ENCODE measurements at places on chromosomes 2 and 18. TPM values are rescaled to one million over a fixed set of nuclear protein-coding genes. Genes with fewer than 3 reads are reported as not detected.
A peak's percentile ranks its signal among the peaks of the same experiment; 100 is the strongest.

HOXD4 gene
- 0.17 TPM for total RNA-seq

LONRF2 gene
- total RNA-seq: 29.7 TPM

LRP2 gene
- 0.19 TPM for total RNA-seq

PLEKHM3 gene
- total RNA-seq: 12.5 TPM

GRCh38 chr2:155266583-155266982 lies 568.1 kb downstream of the KCNJ3 start:
- DNase-seq: no peak

- DNase-seq: no peak
Measured at GRCh38 chr18:58004317-58004716, 39.7 kb upstream of the NEDD4L start.

DNA sequence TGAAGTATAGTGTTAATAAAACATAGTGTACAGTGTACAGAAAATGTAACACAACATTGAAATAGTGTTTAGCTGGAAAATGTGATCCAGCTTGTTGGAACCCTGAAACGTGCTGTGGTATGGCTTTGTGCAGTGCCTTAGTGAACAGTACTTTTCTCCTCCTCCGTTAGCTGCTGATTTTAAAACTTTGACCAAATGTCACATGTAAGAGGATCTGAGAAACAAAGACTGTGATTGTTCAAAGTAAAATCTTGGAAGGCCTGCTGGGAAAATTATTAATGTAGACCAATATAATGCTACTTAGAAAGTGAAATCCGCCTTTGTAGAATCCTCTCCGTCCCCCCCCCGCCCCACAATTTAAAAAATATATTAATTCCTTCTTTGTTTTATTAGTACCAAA lies 911 bp upstream of the KCNJ13 start:
- DNase-seq: no peak

- DNase-seq: no peak
Measured at GRCh38 chr18:53018791-53019190, 678.8 kb downstream of the DCC start.

DNA sequence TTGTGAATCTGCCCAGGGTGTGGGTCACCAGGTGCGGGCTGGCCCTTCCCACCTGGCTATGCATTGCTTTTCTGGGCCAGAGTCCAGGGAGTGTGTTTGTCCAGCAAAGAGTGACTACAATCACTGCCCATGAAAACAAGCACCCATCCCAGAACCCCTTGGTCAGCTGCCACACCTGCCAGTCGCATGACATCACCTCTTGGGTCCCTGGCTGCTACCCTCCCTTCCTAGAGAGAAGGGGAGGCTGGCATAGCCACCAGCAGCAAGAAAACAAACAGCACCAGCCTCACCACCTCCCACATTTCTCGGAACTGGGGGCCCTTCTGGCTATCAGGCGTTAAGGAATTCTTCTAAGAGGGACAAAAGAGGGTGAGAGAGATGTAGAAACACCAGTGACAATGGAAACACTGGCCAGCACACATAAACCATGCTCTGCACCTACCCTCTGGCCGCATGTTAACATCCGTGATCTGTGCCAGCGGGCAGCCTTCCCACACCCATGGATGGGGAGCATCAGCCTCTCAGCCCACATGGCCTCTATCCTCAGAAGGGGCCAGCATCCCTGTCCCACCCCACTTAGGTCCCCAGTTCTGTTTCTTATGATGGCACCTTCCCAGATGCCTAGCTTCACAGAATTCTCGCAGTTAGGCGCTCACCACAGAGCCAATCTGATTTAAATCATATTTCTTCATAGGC lies 109.7 kb upstream of the GLI2 start:
- DNase-seq: no peak

DNA sequence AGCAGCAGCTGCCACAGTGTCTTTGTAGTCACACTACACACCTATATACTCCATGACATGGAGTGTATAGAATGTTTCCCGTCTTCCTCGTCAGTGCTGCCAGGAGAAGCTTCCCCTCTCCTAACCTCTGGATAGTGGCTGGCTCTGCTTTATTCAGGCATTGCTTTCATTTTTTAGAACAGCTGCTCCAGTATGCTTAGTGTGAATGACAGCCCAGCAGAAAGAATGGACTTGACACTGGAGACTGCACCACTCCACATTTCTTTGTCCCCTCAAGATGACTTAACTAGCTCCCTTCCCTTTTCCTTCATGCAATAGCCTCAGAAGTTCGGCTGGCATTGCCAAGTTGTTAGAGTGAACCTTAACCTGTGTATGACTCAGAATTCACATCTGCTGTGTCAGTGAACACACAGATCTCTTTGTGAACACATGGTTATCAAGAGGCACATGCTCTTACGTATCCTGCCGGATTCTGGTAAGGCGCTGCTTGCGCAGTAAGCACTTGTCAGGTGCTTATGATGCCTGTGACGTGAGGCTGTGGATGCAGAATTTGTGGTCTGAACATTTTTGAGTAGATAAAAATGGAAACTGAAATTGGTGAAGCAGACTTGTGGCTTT lies 73.9 kb downstream of the NEDD4L start:
- no peak for DNase-seq

DNA sequence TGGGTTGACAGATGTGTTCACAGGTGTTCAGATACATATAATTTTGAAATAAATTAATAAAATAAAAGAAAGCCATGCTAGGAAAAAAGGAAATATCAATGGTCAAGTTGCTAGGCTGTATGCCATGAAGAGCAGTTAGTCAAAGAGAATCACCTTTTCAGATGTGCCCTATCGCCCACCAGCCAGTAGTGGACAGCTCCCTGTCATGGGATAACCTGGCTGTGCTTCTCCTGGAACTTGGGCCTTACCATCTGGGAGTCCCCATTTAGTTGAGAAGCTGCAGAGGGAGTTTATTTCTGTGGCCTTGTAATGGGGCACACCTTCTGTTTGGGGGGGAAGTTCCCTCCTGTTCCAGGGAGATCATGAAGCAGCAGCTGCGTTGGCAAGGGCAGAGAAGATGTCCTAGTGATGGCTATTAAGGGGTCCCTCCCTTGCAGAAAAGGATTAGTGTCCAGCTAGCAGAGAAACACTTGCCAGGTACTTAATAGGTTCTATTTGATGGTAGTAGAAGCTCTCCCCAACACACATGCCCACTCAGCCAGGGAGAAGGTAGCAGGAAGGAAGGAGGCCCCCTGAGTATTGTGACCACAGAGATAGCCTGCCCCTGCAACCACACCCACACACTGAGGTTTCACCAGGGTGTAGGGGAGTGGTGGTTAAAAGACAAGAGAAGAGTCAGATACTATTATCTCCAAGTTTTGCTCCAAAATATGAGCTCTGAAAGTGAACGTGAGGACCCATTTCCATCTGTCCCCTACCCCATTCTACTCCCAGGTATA lies 117.7 kb downstream of the B3GNT2 start:
- no peak for DNase-seq

- no peak for DNase-seq
Measured at GRCh38 chr2:212843409-212844199, 305.0 kb upstream of the ERBB4 start.

DNA sequence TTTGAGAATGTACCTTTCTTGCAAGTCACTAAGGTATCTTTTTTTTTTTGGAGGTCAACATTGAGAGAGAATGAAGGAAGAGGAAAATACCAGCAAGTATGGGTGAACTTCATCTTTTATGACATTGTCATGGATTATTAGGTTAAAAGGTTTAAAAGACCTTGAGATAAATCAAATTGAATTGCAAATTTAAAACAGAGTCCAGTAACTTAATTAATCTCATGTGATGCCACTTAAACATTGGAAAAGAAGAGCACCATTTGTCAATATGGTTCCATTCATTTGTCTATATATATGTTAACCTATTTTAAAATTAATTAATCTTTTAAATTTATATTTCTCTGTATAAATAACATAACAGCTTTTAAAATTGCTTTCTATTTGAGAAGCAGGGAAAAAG lies 83.8 kb downstream of the PPP1R1C start:
- DNase-seq: no peak

DNA sequence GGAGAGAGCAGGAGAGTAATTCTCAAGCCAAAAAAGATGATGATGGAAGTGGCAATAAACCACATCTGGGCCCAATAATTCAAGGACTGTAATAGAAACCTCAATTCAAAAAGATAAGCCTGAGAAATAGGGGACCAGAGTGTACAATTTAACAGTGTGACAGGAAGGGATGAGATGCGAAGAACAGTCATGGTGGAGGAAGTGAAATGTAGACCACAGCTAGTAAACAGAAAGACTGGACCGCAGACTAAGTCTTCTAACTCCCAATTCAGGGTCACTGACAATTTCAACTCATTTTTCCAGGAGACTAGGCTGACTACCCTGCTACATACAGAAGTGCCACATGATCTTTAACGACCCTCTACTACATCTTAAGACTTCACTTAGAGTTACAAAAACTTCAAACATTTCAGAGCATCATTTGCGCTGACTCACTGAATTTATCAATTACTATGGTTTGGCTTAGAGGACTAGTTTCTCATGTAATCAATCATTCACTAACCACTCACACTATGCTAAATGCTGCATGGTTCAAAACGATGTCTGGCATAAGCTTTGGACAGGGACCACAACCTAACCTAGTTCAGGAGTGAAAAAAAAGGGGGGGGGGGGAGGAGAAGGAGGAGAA lies 9.0 kb downstream of the CUL3 start:
- no peak for DNase-seq

DNA sequence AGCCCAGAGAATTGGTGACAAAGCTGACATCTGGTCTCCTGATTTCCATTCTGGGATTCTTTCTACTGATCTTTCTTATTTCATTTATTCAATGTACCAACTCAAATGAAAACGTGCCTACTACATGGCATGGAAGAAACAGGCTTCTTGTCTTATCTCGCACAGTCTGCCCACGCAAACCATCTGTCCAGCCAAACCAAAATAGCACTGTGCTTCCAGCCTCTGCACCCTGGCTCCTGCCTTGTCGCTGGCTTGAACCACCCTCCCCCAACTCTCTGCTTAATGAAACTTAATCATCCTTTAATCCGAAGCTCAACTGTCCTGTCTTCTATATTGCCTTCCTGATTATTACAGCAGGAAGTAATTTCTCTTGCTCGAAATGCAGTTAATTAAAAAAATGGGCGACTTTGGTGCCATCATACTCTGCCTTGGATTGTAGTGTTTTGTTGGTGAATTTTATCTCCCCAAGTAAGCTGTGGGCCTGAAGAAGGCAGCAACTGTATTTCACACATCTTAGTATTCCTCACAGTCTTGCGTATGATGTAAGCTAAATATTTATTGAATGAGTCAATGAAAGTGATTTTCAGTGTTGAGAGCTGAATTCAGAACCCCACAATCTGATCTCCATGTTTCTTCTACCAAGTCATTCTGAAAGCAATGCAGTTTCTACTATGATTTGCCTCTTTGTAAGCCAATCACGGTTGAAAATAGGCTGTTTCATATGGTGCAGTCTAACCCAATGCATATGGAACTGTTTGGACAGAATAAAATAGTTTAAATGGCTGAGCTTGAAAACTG lies 190.8 kb downstream of the TMEM247 start:
- DNase-seq: no peak

DNA sequence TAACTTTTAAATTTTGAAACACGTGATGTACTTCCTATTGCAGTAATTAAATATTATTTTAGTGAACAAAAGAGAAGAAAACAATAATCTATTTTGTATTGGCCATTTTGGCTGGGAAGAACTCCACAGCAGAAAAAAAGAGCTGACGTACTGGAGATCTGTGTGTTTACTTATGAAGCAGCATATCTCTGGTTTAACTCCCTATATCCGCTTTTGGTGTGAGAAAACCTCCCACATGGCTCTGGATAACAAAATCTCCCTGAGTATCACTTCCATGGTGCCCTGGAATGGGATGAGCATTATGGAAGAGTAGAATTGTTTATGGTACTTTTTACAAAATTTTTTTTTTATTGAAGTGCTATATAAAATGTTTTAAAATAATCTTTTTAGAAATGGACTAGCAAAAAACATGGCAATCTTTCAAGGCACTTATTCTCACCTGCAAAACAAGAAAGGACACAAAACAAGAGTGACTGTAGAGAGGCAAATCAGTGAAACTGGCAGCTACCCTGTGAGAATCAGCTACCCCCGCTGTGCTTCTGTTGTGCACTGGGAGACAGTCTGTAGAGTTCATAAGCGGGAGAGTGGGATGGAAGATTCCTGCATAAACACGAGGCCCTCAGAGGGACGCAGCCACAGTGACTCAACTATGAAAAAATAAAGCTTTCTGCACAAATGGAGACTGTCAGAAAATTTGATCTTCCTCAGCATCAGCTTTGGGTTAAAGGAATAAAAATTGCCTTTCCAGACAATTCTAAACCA lies 762.2 kb upstream of the HS6ST1 start:
- DNase-seq: no peak

- DNase-seq: no peak
Measured at GRCh38 chr2:177239932-177240630, 24.4 kb downstream of the NFE2L2 start.

DNA sequence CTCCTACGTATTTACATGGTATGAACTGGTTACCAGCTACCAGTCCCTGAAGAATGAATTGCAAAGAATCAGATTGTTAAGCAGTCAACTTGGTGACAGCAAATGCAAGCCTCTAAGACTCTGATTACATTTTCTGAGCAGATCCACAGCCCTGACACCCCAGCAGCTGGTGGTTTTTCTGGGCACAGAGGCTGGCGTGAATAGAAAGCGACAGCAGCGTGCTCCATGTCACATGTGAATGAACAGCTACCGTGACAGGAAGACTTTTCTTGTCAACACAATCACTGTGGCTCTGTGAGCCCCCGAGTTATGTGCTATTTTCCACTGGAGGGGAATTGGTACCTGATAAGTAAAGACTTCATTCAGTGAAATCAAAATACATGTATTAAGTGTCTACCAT lies 93.2 kb upstream of the CBLN2 start:
- no peak for DNase-seq

- DNase-seq: no peak
Measured at GRCh38 chr18:46859855-46860254, 57.5 kb downstream of the PIAS2 start.

DNA sequence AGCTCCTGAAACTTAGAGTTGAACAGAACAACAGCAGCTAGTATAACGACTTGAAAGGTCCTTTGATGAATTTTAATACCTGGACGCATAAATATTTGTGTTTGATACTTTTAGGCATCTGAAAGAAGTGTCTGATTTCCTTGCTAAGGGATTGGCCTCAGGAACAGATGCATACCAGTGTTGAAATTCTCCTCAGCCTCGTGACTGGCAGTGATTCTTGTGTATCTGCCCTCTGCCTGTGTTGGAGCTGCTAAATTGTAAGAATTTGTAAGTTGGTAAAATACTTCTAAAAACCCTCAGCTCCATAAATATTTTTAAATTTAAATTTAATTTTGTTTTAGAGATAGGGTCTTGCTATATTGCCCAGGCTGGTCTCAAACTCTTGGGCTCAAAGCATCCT lies 22.4 kb upstream of the SCYGR1 start:
- no peak for DNase-seq

- DNase-seq: no peak
Measured at GRCh38 chr2:146850746-146851145, 994.1 kb upstream of the ACVR2A start.

GRCh38 chr18:73288813-73289212 lies 421.0 kb upstream of the NETO1 start:
- no peak for DNase-seq

DNA sequence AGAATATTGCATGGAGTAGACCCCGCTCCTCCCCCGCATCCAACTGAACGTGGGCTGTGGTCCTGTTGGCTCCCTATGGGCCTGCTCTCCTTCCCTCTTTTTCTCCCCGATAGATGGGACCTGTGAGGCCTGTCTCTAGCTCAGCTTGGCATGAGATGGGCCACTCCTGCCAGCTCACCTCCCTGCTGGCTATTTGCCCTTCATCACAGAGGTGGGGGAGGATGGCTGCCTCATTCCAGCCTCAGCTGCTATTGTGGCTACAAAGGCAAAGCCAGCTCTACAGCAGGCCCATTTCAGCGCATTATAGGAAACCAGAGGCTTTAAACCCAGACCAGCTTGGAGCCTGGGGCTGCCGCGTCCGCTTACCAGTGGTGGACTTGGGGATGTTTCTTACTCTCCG lies 313.9 kb downstream of the GBX2 start:
- DNase-seq: peak; percentile 50
